Hepatic stellate cell (primary cell): ENCODE measurements at places on chromosomes 16 and 17.

GRCh38 chr16:85653290-85653891 is 35.4 kb downstream of the GINS2 start:
- no peak for DNase-seq

GRCh38 chr16:15052747-15053476 is 3.0 kb downstream of the NTAN1 start:
- no peak for DNase-seq

DNA sequence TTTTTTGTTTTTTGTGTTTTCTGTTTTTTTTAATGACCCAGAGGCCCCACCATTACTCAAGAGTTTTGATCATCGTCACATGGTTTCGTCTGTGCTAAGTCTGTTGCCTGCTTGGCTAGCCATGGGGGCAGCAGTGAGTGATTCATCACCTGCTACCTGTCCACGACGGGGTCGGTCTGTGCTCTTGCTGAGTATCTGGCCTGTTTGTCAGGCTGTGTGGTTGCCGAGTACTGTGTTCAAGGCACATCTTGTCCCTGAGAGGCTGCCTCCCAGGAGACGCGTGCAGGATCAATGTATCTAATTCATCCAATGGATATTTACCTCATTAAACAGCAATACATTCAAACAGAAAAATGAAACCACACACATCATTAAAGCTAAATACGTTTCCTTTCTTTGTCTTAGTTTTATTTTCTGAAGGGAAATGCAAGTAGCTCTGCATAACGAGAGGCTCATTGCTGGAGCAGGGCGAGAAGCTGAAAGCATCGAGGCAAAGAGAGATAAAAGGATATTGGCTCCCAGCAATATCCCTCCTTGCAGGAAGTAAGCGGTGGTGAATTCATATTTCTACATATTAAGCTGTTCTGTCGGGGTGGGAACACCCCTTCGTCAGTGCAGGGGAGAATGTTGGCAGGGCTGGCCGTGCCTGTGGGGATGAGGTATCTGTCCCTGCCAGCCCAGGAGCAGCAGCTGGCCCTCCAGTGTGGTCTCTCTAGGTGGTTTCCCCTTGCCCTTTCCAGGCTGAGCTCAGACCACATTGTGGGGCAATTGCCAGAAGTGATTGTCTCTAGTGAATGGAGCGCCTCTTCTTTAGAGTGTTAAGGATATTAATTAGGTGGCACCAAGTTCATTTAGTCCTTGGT is 166.2 kb upstream of the ASIC2 start:
- no peak for DNase-seq

DNA sequence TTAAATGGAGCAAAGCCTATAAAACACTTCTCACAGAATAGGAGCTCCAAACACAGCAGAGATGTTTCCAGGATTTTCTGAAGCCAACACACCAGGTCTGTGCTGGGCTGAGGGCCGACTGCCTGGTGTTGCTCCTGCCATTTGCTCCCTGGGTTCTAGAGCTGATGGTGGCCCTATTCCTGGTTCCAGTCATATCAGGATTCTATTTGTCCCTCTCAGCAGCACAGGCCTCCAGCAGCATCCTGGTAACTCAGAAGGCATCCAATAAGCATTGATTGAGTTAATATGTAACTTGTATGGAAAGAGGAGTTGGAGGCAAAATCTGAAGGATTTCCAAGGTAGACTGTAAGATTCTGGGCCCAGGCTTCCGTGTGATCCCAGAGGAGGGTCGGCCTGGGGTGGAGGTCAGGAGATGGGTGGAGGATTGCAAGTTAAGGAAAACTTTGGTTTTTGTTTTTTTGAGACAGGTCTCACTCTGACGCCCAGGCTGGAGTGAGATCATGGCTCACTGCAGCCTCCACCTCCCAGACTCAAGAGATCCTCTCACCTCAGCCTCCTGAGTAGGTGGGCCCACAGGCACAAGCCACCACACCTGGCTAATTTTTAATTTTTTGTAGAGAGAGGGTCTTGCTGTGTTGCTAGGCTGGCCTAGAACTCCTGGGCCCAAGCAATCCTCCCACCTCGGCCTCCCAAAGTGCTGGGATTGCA is 5.7 kb downstream of the NUPR1 start:
- no peak for DNase-seq

- DNase-seq = peak; percentile 27
Measured at GRCh38 chr17:57999496-58000017, 7.5 kb downstream of the SRSF1 start.

DNA sequence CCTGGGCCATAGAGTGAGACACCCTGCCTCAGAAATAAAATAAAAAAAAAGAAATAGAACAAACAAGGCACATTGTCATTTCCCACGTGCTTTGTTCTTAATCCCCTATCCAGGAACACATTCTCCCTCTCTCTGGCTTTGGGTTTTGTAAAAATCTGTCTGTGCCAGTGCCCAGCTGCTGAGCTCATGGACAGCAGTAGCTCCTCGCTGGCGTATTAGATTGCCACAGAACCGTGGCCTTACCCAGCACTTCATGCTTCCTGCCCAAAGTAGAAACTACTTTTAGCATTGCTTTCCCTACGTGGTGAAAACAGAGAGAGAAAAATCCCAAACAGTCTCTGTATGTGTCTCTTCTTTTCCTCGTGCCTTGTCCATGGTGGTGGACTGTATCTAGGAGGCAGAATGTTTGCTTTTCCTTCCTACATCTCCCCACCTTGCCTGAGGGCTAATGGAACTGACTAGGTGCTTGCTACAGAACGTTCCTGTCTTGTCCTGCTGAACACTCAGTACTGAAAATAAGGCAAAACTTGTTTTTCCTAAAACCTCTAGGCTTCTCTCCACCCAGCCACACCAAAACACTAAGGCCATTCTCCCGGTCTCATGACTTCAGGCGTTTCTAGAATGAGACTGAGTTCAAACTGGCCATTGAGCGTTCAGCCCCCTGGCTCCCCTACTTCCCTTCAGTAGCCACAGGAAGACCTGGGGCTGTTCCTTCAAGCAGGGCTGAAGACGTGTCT is 26.1 kb downstream of the MNT start:
- DNase-seq = no peak

- DNase-seq = no peak
Measured at GRCh38 chr16:11224096-11224893, 31.7 kb downstream of the SOCS1 start.

GRCh38 chr16:16014329-16015224 is 65.2 kb downstream of the ABCC1 start:
- peak; percentile 75 for DNase-seq

GRCh38 chr16:58187092-58187491 is 10.8 kb downstream of the CSNK2A2 start:
- no peak for DNase-seq

- peak; percentile 58 for DNase-seq
Measured at GRCh38 chr17:78896091-78896833, 6.7 kb downstream of the CEP295NL start.

GRCh38 chr17:13359774-13360173 is 242.0 kb downstream of the HS3ST3A1 start:
- no peak for DNase-seq

DNA sequence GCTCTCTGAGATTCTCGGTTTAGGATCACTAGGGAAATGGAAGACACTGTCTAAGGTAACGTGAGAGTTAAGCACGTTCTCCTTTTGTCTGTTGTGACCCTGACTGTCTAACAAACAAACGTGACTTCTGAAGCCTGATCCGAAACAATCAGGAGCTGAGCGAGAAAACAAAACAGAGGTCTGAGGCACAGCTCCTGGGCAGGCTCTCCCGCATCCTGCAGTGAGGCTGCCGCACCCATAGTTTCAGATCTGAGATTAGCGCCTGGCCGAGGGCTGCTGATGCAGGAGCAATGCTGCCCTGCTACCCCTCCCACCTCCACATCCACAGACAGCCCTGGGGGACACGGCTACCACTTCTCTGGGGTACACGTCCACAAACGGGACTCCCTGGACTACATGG is 46.7 kb downstream of the RNF157 start:
- no peak for DNase-seq

GRCh38 chr17:66963909-66964771 is at the start of gene CACNG4:
Gene CACNG4, plus strand, starts transcription at chr17:66964707. Its CDS starts 205 bp downstream, at chr17:66964912.
- DNase-seq = no peak

DNA sequence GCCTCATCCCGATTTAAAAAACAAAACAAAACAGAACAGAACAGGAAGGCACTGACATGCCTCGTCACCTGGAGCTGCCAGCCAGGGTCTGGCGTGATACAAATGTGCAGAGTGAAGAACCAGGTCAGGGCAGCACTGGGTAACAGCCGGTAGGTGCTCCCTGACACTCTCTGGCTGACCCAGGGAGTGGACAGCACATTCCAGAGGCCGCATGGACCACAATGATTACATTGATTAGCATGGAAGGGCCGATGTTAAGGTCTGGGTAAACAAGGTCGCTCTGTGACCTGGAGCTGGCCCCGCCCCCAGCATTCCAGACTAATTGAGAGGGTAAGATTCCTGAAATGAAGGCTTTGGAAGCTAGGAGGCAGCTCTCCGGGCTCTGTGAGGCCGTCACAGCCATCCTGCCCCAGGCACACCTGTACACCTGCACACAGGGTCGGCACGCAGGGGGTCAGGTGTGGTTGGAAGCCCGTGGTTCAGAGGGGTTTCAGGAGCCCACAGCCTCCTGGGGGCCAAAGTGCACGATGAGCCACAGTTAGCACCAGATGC is 21.4 kb downstream of the PIEZO1 start:
- DNase-seq = no peak

DNA sequence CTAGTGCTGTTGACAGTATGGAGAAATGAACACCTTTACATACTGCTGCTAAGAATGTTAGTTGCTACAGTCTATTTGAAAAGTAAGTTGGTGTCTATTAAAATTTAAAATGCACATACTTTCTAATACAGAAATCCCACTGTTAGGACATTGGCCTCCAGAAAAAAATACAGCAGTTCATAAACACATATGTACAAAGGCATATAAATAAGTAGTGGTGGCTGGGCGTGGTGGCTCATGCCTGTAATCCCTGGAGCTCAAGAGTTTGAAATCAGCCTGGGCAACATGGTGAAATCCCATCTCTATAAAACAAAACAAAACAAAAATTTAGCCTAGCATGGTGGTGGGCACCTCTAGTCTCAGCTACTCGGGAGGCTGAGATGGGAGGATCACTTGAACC is 13.1 kb downstream of the DCAF7 start:
- DNase-seq = no peak

DNA sequence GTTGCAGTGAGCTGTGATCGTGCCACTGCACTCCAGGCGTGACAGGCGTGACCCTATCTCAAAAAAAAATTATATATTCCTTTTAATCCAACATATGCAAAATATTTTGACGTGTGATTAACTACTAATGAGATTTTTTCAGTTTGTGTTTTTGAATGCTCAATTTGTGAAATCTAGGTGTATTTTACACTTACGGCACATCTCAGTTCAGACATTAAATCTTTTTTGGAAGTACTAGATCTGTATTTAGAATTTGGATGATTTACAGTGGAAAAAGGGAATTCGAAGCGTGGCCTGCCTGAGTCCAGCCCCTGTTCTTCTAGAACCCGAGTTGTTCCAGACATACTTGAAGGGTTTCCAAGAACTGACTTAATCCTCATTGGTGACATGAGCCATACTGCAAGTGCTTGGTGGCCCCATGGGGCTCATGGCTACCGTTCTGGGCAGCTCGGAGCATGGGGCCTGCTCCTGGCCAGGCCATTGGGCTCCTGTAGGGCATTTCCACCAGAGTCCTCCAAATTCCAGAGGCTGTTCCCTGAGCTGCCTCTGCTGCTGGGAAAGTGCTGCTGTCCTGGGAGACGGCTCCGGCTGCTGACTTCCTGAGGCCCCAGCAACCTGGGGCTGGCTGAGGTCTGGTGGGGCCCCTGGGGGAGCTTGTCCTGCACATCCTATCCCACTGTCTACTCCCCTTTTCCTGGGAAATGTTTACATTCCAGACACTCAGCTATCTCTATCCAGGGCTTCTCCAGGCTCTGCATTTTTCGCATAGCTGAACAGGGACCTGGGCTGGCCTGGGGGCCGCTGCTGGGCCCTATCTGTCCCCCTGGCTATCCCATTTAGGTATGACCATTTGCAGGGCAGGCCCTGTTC is 27.2 kb downstream of the LLGL2 start:
- DNase-seq = peak; percentile 72

GRCh38 chr16:68000450-68000849 is 1.2 kb upstream of the DPEP2 start:
- DNase-seq = no peak

DNA sequence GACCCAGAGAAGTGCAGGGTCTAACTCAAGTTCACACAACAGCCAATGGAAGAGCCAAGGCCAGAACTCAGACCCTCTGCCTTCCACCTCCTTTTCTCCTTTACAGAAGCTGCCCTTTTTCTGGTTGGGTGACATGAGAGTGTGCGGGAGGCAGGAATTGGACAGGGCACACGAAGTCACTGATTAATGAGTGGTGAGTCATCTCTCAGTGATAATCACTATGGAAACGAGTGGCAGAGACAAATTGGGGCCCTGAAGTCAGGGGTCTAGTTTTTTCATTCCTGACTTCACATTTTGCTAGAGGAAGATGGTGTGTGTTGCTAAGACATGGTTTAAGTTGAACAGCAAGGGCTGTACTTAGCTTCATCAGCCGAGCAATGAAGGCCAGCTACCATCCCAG is 312.7 kb upstream of the CCL2 start:
- no peak for DNase-seq

- no peak for DNase-seq
Measured at GRCh38 chr17:57746221-57746620, 1.1 kb upstream of the CCDC182 start.

- DNase-seq = no peak
Measured at GRCh38 chr16:88380619-88381018, 2.1 kb upstream of the ZNF469 start.

DNA sequence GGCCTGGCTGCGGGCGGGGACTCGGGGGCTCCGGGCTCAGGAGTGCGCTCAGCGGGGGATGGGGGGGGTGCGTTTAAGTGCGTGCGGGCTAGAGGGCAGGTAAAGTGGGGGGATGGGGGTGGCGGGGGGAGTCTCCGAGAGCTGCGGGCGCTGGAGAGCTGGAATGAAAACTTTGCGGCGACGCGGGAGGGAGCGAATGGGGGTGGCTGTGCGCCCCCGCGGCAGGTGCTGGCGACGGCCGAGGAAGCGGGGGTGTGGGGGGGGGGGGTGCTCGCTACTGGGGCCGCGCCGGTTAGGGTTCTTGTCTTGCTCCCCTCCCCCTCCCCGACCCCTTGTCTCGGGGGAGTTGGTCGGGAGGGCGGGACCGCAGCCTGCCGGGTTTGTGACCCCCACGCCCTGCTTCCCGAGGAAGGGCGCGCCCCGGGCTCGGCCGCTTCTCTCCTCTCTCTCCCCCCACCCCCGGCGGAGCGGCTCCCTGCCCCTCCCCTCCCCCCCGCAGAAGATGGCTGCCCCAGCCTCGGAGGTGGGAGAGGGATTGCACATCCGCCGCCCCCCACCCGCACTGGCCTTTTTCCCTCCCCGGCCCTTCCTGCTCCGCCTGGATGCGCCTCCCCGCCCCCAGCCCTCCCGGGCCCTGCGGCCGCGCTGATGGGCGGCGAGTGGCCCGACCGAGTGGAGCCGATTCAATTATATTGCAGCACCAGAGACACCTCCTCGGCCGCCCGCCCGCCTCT is 649 bp downstream of the GSE1 start:
- no peak for DNase-seq
